Effector memory CD4-positive, alpha-beta T cell (primary cell): ENCODE measurements at places on chromosomes 7 and 10.

DNA sequence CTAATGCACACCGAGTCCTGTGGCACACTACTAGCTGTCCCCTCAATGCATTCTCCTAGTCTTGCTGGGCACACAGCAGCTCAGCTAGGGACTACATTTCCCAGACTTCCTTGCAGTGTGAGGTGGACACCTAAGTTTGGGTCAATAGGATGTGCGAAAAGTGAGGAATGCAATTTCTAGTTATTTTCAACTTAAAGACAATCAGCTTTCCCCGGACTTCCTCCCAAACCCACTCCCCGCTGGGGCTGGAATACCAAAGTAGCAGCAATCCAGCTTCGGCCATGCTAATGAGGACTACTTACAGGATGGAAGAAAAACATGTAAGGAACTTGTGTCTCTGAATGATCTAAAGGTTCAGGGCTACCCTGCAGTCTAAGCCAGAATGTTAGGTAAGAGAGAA is 286.4 kb upstream of the LRRN3 start:
- DNase-seq, result no peak

GRCh38 chr10:10533437-10533836 is 484.2 kb upstream of the CELF2 start:
- no peak for DNase-seq

DNA sequence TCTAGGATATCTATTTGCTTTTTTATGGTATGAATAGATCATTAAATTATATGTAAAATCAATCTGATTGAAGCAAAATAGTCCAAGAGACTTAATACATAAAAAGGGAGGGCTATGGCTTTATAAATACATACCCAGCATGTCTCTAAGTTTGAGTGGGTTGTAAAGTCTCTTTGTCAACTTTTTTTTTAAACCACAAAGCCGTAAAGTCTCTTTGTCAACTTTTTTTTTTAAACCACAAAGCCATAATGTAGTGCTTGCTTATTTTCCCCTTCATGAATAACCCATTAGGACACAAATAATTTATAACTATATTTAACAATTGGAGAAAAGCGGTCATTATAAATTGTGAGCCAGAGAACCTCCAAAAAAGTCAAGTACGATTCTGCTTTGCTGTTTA is 5.7 kb downstream of the HECTD2 start:
- DNase-seq, result no peak

DNA sequence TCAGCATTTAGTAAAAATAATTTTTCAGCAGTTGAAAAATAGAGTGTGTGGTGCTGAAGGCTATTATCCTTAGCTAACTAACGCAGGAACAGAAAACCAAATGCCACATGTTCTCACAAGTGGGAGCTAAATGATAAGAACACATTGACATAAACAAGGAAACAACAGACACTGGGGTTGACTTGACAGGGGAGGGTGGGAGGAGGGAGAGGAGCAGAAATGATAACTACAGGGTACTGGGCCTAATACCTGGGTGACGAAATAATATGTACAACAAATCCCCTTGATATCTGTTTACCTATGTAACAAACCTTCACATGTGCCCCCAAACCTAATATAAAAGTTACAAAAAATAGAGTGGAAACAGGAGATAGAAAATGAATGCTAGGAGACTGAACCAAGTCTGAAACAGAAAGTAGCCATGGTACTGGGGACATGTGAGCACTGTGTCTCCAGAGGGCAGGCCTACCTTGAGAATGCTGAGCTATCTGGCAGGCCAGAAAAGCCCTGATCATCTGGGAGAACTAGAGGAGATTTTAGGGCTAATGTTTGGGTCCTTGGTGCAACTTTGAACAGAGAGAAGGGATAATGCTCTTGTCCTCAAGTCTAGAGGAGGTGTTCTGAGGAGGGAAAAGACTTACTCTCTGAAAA is 4.7 kb upstream of the EFCAB10 start:
- DNase-seq, result no peak

GRCh38 chr7:84568781-84569180 is 374.2 kb upstream of the SEMA3A start:
- DNase-seq, result no peak

GRCh38 chr7:115195208-115195607 is 273.3 kb downstream of the MDFIC start:
- no peak for DNase-seq

- DNase-seq, result no peak
These were observed 42.2 kb downstream of the XPNPEP1 start for GRCh38 chr10:109880886-109881768.

DNA sequence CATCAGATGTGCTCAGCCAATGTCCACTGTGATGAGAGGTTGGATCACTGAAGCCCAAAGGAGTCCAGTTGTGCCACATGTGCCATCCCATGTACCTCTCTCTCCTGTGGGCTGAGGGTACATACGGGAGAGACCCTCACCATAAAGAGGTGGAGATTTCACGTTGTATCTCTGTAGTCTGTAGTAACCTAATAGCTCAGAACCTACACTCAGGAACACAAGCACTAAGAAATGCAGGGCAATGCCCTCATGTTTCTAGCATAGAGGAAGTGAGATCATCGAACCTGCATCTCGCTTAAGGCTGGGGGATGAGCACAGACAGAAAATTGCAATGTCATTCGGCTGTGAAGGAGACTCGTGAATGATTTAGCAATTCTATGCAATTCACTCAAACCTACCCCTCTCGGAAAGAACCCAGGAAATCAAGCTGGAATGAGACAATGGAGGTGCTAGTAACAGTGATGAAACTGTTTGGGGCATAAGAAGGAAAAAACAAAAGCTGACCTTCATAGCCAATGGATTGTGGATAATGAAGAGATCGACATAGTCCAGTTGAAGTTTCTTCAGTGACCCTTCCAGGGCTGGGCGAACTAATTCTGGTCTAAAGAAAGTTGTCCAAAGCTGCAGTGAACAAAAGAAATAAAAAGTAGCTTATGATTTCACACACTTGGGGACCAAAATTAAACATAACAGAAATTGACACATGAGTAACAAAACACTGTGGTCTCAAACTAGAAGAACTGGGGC is 80.3 kb upstream of the UCN3 start:
- DNase-seq, result no peak

GRCh38 chr10:25615926-25616325 is 318.1 kb upstream of the MYO3A start:
- DNase-seq, result no peak

DNA sequence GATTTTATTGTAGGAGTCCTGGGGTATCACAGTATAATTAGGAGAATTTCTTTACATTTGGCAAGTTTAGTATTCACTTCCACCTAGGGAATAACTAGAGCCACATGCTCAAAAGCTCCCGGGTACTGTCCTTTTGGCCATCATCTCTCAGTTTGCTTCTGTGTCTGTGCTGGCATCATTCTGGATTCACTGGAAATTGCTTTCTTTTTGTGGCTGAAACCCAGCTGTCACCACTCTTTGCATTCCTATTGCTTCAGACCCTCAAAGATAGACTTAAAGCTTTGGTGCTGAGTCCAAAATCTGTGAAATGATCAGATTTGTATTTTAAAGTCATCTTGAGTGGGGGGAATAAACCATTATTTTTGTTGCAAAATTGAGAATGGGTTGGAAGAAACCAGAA is 8.9 kb downstream of the SDK1 start:
- DNase-seq, result no peak

- DNase-seq, result no peak
These were observed 44.9 kb downstream of the CAV1 start for GRCh38 chr7:116569737-116570136.
